HT-29 (cell line): ENCODE measurements at places on chromosomes 16 and 17. TPM values are rescaled to one million over a fixed set of nuclear protein-coding genes. Genes with fewer than 3 reads are reported as not detected.

GRCh38 chr17:79845601-79845949, 6.3 kb upstream of the CBX4 start:
- DNase-seq, result no peak

DNA sequence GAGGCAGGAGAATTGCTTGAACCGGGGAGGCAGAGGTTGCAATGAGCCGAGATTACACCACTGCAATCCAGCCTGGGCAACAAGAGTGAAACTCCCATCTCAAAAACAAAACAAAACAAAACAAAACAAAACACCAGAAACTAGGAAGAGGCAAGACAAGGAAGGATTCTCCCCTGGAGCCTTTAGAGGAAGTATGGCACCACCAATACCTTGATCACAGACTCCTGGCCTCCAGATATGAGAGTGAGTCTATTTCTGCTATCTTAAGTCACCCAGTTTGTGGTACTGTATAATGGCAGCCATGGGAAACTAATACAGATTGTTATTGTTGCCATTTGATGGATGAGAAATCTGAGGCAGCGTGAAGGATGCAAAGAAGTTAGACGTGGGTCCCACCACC, 14.6 kb upstream of the CPPED1 start:
- DNase-seq, result no peak

The HOXB4 gene
- total RNA-seq, result 14.5 and 15.5 TPM in 2 replicates

GRCh38 chr17:4502466-4503154, 3.9 kb downstream of the SPNS2 start:
- no peak for DNase-seq

GRCh38 chr17:82285141-82285540, 11.6 kb upstream of the CSNK1D start:
- DNase-seq, result no peak

The SYNGR3 gene
- total RNA-seq, result 1.9 and 2.3 TPM in 2 replicates

The SLC6A2 gene
- total RNA-seq, result not detected in 2 replicates

The MAP2K3 gene
- 65.0 and 89.9 TPM in 2 replicates for total RNA-seq

GRCh38 chr17:12485361-12485906, 180.3 kb upstream of the MYOCD start:
- DNase-seq, result no peak
